ENCODE measurements at places on chromosomes 5 and 9.
A peak's percentile ranks its signal among the peaks of the same experiment; 100 is the strongest.

DNA sequence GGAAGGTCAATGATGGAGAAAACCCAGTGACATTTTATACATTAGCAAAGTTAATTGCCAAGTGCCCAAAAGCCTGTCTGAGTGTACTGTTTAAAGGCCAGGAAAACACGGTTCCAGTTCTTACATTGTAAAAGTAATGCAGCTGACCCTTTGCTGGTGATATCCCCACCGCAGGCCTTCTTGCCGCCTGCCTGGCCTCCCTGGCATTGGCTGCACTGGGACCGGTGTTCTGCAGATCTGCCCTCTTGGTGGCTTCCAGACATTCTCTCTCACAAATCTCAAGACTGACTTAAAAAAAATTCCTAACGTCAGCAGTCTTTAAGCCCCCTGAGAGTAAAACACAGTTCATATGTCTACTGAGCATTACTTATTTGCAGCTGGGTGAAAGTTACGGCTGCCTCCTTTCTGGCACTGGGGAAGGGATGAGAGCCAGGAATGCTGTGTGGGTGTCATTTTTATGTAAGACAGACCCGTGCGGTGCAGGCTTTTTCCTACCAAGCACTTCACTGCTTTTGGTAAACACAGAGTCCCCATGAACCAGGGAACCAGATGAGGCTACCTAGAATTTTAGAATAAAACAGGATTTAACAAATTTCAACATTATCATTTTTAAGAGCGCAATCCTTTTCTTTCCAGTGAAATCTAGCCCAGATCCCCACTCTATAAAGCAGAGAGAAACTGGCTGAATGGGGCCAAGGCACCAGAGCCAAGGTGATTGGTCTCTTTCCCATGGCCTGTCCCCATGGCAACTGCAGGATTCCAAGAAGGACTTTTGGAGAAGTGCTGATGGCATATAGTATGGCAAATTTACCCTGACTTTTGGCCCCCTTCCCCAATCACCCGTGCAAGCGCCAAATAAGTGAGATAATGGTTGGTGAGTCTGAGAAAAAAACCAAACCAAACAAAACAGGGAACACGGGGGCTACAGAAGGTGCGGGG, 80.8 kb downstream of the LMNB1 start:
- DNase-seq = no peak

GRCh38 chr9:2718001-2718697, 839 bp downstream of the KCNV2 start:
- DNase-seq = no peak

GRCh38 chr9:89969156-89969675, 364.4 kb downstream of the GADD45G start:
- DNase-seq = no peak

DNA sequence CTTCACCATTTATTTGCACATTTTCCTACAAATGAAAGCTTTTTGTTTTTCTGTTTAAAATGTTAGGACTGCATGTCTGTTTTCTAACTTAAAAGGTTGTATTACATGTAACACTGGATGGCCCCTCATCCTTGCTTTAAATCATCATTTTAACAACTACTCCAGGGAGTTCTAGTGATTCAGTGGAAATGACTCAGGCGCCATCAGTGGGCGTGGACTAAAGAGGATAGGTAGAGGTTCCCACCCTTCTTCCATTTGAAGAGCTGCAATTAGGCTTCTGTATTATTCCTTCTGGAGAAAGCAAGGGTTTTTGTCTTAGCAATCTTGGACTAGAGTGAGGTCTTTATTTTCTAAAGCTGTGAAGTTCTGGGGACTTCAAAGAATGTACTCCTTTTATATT, 213.7 kb downstream of the TMEM38B start:
- DNase-seq = no peak

- no peak for DNase-seq
These were observed 447 bp downstream of the UBLCP1 start for GRCh38 chr5:159263569-159263905.

- DNase-seq = no peak
These were observed 88.1 kb upstream of the RETREG1 start for GRCh38 chr5:16704945-16705344.

DNA sequence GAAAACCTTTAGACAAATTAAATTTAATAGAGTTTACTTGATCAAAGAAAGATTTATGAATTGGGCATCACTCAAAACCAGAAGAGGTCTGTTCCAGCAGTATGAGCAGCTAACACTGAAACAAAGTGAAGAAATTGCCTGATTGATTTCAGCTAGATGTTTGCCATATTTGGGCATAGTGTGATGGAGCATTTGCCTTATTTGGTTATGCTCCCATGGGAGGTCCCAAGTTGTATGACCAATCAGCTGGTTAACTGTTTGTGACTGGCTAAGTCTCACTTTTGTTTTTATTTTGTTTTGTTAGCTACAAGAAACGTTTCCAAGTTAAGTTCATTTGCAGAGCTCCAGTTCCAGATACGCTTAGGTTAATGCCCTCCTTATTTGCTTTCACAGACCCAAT, 53.3 kb upstream of the LMNB1 start:
- no peak for DNase-seq

DNA sequence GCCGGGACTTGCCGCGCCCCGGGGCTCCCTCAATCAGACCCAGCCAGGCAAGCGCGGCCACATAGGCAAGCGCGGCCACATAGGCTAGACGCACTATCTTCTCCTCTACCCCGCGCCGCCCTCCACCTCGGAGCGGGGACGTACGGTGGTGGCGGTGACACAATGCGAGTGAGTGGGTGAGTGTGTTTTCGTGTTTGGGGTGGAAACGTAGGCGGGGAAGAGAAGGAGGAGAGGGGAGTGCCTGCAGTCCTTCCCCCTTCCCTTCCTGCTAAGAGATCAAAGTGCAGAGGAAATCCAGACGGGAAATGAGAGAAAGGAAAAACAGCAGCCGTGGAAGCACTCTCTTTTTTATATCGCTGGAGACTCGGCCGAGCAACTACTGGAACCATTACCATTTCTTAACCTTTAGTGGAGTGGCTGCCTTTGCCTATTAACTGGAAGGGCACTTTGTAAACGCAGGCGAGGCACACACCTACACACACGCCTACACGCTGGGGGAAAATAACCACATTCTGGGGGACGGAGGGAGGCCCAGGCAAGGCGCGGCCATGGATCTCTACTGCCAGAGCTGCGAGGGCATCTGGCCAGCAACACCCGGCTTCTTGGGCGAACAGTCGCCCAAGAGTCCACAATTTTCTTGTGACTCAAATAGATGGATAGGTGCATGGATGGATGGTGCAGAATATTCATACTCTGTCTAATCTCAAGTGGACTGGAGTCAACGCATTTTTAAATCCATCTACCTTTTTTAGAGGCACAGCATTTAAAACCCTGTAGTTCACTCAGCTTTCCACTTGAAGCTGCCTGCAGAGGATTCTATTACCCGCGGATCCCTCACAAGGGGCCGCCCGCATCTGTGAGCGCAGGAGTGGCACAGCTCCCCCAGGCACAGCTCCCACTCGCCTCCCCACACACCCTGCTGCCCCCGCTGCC, 2.1 kb downstream of the EDIL3 start:
- DNase-seq = peak; percentile 68

DNA sequence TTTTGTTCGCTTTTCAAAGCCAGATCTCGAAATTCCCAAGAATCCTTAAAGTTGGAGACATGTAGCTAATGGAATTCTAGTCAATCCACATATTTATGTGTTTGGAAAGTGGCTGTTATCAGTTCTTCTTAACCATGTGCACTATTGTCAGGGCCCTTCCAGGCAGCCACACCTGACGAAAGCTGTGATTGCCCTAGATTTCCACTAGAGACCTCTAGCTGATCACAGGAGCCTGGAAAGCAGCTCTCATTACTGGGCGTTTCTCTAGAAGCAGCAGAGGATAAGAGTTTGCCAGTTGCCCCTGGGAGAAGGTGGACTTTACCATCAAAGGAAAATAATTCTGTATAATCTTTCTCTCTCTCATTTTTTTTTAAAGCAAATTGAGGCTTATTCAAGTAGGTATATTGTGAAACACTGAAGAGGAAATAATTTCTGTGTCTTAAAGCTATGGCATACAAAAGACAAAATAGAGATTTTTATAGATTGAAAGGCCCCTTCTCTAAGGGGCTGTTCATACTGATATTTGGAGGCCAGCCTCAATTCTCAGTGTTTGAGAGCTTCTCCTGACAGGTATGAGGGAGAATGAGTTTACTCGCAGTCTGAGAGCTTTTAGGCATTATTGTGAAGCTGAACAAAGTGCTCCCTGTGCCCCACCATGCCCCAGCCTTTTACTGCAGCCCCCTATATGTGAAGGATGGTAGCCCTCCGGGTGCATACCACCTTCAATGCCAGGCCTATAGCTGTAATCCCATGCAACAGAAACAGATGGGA, 405.4 kb upstream of the ACTBL2 start:
- peak; percentile 77 for DNase-seq

- DNase-seq = no peak
These were observed 575.8 kb upstream of the CLINT1 start for GRCh38 chr5:158434749-158435148.

GRCh38 chr5:69231851-69232250, 2.8 kb upstream of the CDK7 start:
- peak; percentile 4 for DNase-seq

DNA sequence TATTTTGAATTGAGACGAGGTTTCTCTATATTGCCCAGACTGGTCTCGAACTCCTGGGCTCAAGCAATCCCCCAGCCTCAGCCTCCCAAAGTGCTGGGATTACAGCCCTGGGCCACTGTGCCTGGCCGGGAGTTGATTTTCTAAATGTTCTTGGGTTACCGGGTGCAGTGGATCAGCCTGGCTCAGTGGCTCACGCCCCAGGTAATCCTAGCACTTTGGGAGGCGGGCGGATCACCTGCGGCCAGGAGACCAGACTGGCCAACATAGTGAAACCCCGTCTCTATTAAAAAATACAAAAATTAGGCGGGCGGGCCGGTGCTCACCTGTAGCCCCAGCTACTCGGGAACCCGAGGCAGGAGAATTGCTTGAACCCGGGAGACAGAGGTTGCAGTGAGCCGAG, 106.9 kb upstream of the LARP1 start:
- DNase-seq = no peak

GRCh38 chr9:113313261-113313660, 10.1 kb upstream of the RNF183 start:
- DNase-seq = no peak

- no peak for DNase-seq
These were observed 166.7 kb downstream of the SAXO1 start for GRCh38 chr9:18866121-18866831.

DNA sequence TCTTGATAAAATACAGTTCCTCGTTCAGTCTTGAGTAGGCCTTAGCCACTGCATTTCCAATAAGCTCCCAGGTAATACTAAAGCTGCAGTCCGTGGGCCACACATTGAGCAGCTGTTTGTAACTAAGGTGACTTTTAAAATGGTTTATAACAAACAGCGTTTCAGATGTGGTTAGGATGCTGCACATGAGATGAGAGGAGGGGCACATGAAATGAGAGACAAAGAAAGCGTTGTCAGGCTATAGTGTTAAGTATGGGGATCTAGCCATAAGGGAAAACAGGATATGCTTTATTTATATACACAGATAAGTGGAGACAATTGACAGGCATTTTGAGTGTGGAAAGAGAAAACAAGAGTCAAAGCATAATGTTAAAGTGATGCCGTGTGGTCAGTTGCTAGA, 89.9 kb downstream of the PAM start:
- DNase-seq = no peak

DNA sequence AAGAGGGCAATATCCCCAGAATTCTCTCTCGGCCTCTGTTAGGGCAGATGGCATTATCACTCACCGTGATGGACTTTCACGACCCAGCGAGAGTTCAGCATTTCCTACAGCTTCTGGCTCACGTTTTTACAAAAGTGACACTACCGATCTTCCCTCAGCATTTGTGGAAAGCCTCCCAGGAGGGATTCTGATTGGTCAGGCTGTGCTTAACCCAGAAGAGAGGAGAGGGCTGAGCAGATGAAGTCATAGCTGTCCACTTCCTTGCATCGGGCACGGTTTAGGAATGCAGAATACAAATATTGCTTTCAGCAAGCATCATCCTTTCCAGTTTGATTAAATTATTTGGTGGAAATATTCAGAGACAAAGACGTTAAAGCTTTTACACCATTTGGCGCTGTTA, 277.4 kb upstream of the MSX2 start:
- DNase-seq = no peak

- DNase-seq = no peak
These were observed 1.6 kb downstream of the FBXW11 start for GRCh38 chr5:172004824-172005237.

- DNase-seq = no peak
These were observed 334.0 kb downstream of the PSAT1 start for GRCh38 chr9:78630966-78631365.

DNA sequence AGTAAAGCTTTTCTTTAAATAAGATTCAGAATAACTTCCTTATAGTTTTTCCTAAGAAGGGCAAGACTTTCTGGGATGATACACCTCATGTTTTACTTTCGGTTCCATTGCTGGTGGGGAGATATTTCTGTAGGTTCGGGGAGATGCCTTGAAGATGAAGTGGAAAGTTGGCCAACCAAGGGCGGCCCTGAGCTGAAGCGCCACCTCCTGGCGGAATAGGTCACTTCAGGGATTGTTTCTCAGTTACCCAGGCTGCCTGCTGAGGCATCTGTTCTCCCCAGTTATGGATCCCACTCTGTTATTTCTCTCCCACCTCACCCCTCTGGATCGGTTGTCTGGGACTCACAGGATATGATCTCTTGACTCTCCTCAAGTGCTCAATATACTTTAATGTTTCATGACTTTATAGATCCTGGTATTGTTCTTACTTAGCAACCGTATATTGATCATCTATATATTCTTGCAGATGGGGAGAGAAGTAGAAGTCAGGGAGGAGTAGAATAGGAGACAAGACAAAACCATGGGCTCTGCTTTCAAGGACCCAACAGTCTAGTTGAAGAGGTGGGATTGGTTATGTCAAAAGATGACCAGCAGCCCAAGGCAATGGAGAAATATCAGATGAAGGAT, 23.4 kb downstream of the MEGF10 start:
- DNase-seq = peak; percentile 15

- DNase-seq = no peak
These were observed 284.2 kb downstream of the NR3C1 start for GRCh38 chr5:143119291-143119769.

DNA sequence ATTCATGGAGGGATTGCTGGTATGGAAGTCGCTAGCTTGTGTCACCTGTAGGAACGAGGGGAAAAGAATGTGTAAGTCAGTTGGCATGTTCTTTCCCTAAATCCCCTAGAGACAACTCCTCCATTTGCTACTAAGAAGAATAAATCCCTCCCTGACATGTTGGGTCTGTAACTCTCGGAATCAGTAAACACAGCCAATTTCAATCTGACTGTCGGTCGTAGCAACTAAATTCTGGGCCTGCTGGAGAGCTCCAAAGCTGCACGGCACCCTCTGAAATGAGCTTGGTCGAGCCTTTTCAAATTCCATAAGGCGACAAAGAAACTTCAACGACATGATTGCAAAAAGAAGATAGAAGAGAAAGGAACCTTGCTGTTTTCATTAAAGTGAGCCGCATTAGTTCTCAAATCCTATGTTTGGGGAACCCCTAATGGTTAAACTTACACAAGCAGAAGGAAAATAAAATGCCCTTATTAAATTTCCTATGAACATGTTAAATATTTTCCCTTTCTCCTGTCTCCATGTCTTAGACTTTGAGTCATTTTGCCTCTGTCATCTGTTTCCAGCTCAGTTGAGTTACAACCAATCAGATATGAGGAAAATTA, 735.8 kb upstream of the WWC1 start:
- DNase-seq = no peak
